ENCODE measurements at places on chromosomes 4 and X.
A peak's percentile ranks its signal among the peaks of the same experiment; 100 is the strongest.

GRCh38 chrX:43633757-43634156 lies 22.3 kb upstream of the MAOA start:
- no peak for DNase-seq

- no peak for DNase-seq
Measured at GRCh38 chrX:107323786-107324492, 117.5 kb downstream of the DNAAF6 start.

DNA sequence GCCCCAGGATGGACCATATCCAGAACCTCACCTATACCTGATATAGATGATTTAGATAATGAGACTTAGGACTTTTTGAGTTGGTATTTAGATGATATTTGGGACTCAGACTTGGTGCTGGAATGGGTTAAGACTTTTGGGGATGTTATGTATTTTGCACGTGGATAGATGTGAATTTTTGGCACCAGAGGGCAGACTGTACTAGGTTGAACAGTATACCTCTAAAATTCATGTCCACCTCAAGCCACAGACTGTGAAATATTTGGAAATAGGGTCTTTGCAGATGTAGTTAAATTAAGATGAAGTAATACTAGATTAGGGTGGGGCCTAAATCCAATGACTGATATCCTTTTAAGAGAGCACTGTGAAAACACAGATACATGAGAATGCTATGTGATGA lies 15.6 kb downstream of the RBM41 start:
- no peak for DNase-seq

DNA sequence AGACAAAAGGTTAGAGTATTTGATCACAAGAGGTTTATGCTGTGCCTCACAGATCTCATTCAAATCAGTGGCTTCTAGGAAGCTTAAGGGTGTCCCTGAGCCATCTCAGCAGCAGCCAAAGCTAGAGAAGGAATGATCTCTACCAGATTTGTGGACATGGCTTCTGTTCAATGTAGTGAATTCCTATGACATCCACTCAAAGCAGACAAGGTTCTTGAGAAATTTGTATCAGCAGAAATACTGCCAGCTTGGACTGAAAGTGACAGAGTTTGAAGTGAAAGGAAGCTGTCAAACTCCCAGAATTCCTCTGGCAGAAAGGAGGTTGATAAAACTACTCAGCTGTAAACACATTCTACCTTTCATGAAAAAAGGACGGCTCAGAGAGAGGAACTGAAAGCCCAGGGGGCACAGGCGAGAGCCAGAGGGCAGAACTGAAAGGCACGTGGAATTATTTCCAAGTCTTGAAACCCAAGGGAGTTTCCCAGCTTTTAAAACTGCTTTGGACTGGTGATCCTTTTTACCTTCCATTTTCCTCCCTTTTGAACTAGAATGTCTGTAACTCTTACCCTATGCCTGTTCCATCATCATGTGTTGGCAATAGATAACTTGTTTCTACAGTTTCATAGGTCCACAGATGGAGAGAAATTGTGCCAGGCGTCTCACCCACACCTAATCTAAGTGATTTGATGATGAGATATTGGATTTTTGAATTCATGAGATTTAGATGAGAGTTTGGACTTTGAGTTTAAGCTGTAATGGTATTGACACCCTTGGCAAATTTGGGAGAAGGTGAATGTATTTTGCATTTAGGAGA lies 14.5 kb upstream of the MED14 start:
- no peak for DNase-seq

DNA sequence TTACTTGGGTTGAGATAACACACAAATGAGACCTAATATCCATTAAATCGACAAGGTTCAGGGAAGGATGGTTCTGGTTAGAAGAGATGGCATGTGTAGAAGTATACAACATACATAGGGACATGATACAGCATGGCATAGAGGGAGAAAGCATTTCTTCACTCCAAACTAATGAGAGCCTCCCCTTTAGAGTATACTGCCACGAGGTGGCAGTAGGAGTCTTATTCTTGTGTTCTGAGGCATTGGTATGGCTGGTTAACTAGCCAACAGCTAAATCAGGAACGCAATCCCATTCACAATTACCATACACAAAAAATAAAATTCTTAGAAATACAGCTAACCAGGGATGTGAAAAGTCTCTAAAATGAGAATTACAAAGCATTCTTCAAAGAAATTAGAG lies 29.1 kb upstream of the TRO start:
- no peak for DNase-seq

DNA sequence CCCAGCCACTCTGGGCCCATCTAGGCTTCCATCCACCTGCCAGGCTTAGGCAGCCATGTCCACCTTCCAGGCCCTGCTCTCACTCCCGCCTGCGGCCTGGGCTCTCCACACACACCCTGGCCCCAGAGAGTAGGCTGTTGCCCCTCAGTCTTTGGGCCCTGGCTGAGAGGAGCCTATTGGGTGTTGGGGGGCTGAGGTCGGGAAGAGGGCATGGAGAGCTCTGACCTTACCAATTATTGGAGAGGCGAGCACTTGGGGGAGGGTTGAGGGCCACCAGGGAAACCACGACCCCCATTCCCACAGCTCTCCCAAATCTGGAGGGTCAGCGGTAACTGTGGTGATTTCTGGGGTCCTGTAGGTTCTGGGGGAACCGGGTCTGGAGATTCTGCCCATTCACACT lies 38.2 kb downstream of the HTRA3 start:
- no peak for DNase-seq

DNA sequence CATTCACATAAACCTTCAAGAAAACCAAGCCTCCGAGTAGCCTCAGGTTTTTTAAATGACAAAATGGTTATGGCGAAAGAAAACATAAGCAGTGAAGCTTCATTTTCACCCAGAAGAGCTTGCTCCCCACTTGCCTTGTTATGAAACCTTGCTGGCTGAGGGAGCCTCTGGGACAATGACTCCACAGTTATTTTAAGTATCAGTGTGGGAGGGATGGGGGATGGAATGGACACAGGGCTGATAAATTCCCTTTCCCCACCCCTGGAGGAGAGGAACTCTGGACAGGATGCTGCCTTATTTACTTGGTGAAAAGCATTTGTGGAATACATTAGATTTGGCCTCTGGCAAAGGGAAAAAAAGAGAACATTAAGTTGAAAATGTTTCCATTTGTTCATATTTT lies 220.7 kb upstream of the CNKSR2 start:
- no peak for DNase-seq

GRCh38 chrX:151789179-151789800 lies 54.7 kb downstream of the CNGA2 start:
- DNase-seq = no peak

GRCh38 chrX:71111141-71111843 lies at the start of gene IL2RG:
Gene IL2RG (minus strand): TSS chrX:71111577. CDS start chrX:71111539, 38 bp downstream.
- no peak for DNase-seq

DNA sequence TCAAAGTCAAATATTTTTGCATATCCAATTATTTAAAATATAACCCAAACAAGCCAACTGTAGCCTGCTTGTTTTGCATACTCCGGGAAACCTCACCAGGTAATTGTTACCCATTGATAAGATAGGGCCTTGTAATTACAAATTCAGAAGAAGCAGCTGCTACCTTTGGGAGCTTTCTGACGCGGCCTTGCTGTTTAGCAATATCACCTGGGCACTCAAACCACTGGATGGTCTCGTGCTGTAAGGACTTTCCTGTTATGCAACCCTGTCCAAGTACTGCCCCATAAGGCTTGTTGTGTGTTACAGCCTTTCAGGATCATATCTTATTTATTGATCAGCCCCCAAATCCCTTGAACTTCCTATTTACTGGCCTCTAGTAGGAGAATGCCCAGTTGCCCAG lies 52.1 kb downstream of the HS3ST1 start:
- no peak for DNase-seq

DNA sequence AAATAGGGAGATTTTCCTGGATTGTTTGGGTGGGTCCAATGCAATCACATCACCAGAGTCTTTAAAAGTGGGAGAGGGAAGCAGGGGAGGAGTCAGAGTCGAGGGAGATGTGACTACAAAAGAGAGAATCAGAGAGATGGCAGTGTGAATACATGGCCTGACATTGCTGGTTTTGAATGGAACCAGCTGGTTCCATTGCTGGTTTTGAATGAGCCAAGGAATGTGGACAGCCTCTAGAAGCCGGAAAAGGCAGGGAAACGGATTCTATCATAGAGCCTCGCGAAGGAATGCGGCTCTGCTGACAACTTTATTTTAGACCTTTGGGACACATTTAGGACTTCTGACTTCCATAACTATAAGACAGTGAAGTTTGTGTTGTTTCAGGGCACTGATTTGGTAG lies 627.0 kb upstream of the HTR2C start:
- DNase-seq = no peak

DNA sequence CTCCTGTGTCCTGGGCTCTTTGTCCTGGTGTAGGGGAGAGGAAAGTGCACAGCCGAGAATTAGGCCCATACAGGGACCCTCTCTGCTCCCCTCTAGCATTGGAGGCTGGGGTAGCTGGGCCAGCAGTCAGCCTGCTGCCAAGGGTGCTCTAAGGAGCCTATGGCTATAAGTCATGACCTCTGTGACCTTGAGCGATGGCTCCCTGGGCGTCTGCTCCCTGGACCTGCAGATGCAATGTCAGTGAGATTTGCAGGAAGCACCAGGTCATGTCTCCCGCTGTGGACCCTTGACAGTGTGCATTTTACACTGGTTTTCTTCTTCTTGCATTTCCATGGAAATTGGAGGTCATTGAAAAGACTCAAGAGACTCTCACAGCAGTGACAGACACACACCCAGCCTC lies 234.1 kb upstream of the PSAPL1 start:
- DNase-seq = no peak

DNA sequence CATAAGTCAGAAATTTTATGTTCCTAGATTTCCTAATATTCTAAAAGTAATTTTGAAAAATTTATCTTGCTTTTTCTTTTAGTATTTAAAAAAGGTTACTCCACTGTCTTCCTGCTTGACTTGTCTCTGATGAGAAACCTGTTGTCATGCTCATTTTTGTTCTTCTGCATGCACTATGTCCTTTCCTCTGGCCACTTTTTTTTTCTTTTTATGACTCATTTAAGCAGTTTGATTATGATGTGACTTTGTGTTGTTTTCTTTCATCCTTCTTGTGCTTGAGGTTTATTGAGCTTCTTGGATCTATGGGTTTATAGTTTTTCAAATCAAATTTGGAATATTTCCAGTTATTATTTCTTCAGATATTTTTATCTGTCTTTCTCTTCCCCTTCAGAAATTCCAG lies 12.0 kb upstream of the UFSP2 start:
- DNase-seq = no peak

DNA sequence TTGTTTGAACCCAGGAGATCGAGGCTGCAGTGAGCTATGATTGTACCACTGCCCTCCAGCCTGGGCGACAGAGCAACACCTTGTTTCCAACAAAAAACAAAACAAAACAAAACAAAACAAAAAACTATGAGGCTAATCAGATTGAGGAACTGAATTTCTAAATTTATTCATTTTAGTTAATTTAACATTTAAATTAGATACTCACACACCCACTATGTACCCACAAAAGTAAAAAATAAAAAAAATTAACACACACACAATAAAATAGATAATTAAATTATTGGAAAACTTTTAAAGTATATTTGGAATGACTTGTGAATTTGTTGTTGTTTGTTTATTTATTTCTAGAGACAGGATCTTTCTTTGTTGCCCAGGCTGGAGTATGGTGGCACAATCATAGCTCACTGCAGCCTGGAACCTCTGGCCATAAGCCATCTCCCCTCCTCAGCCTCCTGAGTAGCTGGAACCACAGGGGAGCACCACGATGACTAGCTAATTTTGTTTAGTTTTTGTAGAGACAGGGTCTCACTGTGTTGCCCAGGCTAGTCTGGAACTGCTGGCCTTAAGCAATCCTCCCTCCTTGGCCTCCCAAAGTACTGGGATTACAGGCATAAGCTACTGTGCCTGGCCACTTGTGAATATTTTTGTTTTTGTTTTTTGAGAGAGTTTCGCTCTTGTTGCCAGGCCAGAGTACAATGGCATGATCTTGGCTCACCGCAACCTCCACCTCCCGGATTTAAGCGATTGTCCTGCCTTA lies 9.8 kb upstream of the ZNF157 start:
- DNase-seq = no peak

DNA sequence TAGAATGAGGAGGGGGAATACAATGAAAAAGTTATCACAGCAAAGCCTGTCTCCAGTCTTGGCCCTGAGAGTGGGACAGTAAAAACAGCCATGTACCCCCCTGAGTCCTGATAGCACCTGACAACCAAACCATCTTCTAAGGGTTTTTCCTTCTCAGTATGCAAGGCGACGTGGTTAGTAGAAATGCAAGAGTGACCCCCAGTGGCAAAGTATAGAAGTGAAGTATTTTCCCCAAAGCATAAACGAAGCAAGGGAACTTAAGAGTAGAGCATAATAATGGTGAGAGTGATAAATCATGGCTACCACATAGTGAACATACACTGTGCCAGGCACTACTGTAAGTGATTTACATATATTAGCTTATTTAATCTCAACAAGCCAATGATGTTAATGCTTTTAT lies 52.8 kb downstream of the FAM47C start:
- peak; percentile 31 for DNase-seq

GRCh38 chr4:184643731-184644130 lies 5.5 kb downstream of the CASP3 start:
- DNase-seq = no peak

GRCh38 chrX:56792270-56793111 lies 63.4 kb downstream of the NBDY start:
- no peak for DNase-seq

DNA sequence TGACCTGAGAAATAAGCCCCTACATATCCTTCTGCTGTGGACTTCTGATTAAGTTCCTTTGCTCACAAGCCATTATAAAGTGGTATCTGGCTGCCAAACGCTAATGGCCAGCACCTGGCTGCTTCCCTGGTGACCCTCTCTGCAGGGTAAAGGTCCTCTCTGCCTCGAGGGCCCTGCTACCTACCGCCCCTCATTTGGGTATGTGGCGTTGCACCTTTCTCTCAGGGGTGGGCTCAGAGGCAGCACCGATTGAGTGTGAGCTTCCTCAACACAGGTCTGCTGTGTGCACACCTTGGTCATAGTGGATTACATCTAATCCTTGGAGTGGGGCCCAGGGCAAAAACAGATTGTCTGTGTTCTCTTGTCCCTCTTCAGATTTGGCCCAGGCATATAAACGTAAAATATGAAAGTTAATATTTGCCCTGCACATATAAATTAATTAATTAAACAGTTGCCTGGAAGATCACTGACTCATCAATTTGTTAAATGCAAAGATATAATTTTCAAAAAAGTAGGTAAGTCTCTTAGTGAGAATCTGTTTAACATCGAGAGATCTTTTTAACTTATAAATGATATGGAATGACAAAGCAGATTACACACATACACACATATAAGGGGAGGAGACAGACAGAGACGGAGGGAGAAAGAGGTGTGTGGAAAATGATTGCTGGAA lies 174.5 kb upstream of the SMIM31 start:
- DNase-seq = no peak

DNA sequence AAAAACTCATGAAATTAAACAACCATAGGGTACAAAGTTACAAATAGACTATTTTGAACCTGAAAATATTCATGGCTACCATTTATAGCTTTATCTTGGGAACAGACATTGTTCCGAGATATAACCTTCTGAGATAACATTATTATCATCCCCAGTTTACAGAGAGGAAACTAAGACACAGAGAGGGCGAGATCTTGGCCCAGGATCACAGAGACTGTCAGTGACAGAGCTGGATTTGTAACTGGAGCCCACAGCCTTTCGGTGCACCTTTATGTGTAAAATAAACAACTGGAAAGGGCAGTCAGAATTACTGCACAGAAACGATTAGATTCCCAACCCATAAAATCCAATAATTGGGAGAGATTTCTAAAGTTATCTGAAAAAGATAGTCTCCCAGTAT lies 28.4 kb downstream of the KLF3 start:
- no peak for DNase-seq

Data from NCI-H2171 treated with DMSO at 0.1 percent for 48 hours (cell line).